ENCODE measurements at places on chromosomes 11 and 22. TPM values are rescaled to one million over a fixed set of nuclear protein-coding genes. Genes with fewer than 3 reads are reported as not detected.

Gene OR6T1
- not detected for total RNA-seq

Gene SLN
- total RNA-seq = 64.0 TPM

GRCh38 chr11:104582431-104582830 is 315.8 kb downstream of the CASP12 start:
- no peak for DNase-seq
- H3K27me3 ChIP-seq = no peaks in the 10 kb centered on the region
- no peaks in the 10 kb centered on the region for H3K36me3 ChIP-seq

Gene LGALS12
- 0.25 TPM for total RNA-seq

Gene MS4A6E
- not detected for total RNA-seq

DNA sequence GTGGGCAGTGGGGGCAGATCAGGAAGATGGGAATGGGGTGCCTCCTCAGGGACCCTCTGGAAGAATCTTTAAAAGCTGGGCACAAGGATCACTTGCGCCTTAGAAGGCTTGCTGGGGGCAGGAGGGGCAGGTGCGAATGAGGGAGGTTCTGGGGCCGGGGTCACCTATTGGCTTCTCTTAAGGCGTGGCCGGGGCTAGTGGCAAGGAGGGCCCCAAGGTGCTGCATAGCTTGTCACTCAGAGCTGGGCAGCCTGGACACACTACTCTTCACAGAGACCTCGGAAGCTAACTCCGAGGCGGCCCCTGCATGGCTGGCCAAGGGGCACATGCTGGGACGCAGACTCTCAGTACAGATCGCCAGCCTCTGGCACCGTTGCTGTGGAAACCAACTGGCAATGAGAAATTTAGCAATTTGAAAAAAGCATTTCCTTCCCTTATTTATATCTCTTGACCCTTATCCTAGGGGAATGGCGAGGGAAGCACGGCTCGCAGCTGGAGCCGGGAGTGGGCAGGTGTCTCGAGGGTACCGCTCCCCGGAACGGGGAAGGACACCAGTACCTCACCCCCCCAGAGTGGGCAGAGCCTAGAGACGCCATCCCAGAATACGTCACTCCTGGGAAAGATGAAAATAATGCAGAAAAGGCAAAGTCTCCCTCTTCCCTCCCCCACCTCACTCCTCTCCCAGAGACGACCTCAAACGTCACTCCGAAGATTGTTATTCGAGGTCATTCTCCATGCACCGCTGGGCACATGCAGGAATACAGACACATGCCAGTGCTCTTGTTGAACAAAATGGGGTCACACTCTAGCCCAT is 188.1 kb downstream of the CTTN start:
- H3K4me1 ChIP-seq = no peaks in the 10 kb centered on the region
- H3K27me3 ChIP-seq = peaks cover 30% of the 10 kb centered on the region
- no peaks in the 10 kb centered on the region for H3K36me3 ChIP-seq
- no peak overlapping the region for H3K27ac ChIP-seq
- DNase-seq = no peak

Gene OR5P2
- not detected for total RNA-seq

DNA sequence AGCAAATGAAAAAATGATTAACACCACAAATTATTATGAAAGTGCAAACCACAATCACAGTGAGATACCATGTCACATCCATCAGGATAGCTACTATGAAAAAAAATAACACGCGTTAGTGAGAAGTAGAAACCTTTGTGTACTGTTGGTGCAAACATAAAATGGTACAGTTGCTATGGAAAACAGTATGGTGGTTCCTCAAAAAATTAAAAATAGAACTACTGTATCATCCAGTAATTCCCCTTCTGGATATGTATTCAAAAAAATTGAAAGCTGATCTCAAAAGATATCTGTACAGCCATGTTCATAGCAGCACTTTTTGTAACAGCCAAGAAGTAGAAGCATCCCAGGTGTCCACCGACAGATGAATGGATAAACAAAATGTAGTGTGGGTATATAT is 43.4 kb downstream of the CCDC81 start:
- no peak overlapping the region for H3K27ac ChIP-seq
- H3K4me3 ChIP-seq = no peak overlapping the region
- no peak for DNase-seq
- H3K27me3 ChIP-seq = no peaks in the 10 kb centered on the region
- H3K4me1 ChIP-seq = no peaks in the 10 kb centered on the region

Gene GDPD4
- total RNA-seq = not detected

- H3K4me3 ChIP-seq = peak overlapping the region; percentile 92
- H3K36me3 ChIP-seq = peaks cover 6% of the 10 kb centered on the region
- H3K27me3 ChIP-seq = no peaks in the 10 kb centered on the region
- no peak for DNase-seq
Measured at GRCh38 chr22:36386351-36386899, 1.3 kb downstream of the MYH9 start.

Gene KDELR3
- 6.0 TPM for total RNA-seq

Gene GUCY1A2
- 10.2 TPM for total RNA-seq

Measured in left ventricle myocardium inferior (tissue), 1 donor.